Breast epithelium (tissue), 4 donors: ENCODE measurements at places on chromosomes 5 and 9. TPM values are rescaled to one million over a fixed set of nuclear protein-coding genes. Genes with fewer than 3 reads are reported as not detected.

GRCh38 chr5:174022384-174023095 is 23.0 kb upstream of the NSG2 start:
- DNase-seq: no peak

DNA sequence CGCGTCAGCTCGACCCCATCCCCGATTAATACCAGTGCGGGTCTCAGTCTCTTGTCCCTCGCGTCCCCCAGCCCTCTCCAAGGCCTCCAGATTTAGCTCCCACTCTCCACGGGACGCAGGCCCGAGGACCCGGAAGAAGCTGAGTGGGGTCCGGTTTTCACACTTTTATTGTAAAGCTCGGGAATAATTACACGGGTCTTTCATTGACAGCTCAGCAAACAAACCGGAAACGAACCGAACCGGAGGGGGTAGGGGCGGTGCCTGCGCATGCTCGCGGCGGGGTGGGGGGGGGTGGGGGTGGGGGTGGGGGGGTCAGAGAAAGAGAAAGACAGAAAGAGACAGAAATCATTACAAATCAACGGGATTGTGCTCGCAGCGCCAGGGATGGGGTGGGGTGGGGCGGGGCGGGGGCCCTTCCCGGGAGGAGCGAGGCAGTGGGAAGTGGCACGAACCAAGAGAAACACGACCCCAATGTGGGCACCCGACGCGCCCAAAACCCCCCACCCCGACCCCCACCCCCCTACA is 27.9 kb downstream of the PCDH1 start:
- DNase-seq: no peak

DNA sequence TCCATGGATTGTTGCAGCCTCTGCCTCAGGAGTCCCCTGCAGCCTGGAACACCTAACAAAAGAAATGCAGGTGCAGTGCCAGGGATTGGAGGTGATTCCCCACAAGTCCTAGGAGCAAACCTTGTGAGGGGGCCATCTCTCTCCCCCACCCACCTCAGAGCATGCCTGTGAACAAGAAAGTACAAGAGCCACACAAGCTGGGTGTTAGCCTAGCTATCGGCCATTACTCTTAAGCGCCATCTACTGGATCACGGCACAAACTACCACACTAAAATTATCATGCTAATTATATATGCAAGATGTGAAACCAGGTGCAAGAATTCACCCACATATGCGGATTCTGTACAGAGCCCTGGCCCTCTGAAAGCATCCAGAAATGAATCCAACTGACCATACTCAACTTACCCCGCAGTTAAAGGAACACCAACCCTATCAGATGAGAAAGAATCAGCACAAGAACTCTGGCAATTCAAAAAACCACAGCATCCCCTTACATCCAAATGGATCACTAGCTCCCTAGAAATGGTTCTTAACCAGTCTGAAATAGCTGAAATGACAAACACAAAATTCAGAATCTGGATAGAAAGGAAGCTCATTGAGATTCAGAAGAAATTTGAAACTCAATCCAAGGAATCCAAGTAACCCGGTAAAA is 16.5 kb upstream of the PRSS3 start:
- DNase-seq: no peak

GRCh38 chr5:124698770-124699169 is 47.7 kb downstream of the ZNF608 start:
- DNase-seq: no peak

ANKRD18A gene
- total RNA-seq: 4.3 TPM
